CD14-positive monocyte (primary cell): ENCODE measurements at places on chromosomes 1 and 21. TPM values are rescaled to one million over a fixed set of nuclear protein-coding genes. Genes with fewer than 3 reads are reported as not detected.

The TTLL7 gene
- polyA plus RNA-seq: not detected

The SIPA1L2 gene
- 0.64 TPM for polyA plus RNA-seq

The AVPR1B gene
- not detected for polyA plus RNA-seq

The ZBTB8A gene
- polyA plus RNA-seq: 0.01 and 0.08 TPM in 2 replicates

The TMPRSS15 gene
- polyA plus RNA-seq: not detected in 2 replicates

The CFHR3 gene
- not detected for polyA plus RNA-seq

The CSRP1 gene
- polyA plus RNA-seq: 98.8 TPM
